ENCODE measurements at places on chromosomes 4 and X.

- DNase-seq, result no peak
These were observed 549.9 kb upstream of the AMOT start for GRCh38 chrX:113390531-113390930.

GRCh38 chrX:24838629-24839028 is 144.9 kb downstream of the POLA1 start:
- no peak for DNase-seq

DNA sequence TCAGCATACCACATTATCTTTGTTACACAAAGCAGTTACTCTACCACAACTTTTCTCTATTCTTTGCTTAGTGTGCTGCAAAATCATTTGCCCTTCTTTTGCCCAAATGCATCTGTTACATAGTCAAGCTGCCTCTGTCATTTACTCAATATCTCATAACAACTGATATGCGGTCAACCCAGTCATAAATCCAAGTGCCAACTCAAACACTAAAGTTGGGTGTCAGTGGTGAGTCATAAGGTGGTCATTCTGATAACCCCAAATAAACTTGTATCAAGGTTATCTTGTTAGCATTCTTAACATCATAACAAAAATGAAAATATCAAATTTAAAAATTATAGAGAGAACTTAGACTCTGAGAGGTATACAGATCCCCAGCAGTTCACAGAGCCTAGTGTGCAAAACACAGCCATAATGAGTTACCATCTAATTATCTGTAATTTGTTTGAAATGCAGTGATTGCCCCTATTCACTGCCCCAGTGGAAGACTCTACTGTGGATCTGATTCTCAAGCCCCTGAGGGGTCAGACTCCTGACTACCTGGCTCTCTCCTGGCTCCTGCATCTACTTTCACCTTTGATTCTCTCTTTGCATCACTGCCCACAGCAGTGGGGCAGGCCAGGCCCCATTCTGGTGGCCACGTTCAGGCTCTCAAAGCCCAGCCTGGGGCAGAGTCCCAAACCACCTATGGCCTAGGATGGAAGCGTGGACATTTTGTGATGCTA is 29.2 kb downstream of the TBC1D9 start:
- DNase-seq, result no peak

- no peak for DNase-seq
These were observed 126.6 kb downstream of the HNRNPD start for GRCh38 chr4:82247171-82247570.

DNA sequence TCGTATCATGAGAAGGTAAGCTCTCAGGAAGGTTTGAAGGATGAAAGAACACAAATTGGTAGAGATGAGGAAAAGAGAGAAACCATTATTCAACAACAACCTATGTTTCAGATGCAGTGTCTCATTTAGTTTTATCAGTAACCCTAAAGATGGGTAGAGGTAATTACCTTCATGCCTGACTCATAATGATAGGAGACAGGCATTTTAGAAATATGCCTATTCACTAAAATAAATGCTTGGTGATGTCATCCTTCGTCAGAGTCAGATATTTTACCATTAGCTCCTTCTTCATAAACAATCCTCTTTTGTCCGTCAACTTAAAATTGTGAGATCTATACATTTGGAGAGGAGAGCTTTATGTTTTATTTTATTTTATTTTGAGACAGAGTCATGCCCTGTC is 21.5 kb upstream of the RNF150 start:
- DNase-seq, result no peak
